Sigmoid colon (tissue), 7 donors: ENCODE measurements at places on chromosomes 3 and 15. TPM values are rescaled to one million over a fixed set of nuclear protein-coding genes. Genes with fewer than 3 reads are reported as not detected.

Gene OIP5
- 1.8 TPM for polyA plus RNA-seq

Gene SLC38A3
- 0.07 TPM for polyA plus RNA-seq

Gene NISCH
- polyA plus RNA-seq: 14.3 TPM

Gene PODXL2
- polyA plus RNA-seq: 2.5 TPM

Gene GALNT15
- 36.6 TPM for polyA plus RNA-seq

Gene THOC7
- 59.7 TPM for polyA plus RNA-seq

Gene CPNE4
- polyA plus RNA-seq: 1.1 TPM

Gene CHRFAM7A
- 0.76 TPM for polyA plus RNA-seq

Gene TEX55
- not detected for polyA plus RNA-seq

Gene TRAIP
- 1.4 TPM for polyA plus RNA-seq

Gene IMPG2
- 0.07 TPM for polyA plus RNA-seq

Gene SLC7A14
- not detected for polyA plus RNA-seq

Gene LMAN1L
- polyA plus RNA-seq: 0.64 TPM

Gene PDIA3
- polyA plus RNA-seq: 82.5 TPM

Gene SMCO1
- not detected for polyA plus RNA-seq

Gene CCRL2
- polyA plus RNA-seq: 11.2 TPM

Gene CYP1A1
- 0.09 TPM for polyA plus RNA-seq

Gene SLC28A1
- not detected for polyA plus RNA-seq

Gene IL16
- 3.0 TPM for polyA plus RNA-seq

Gene CPLX3
- polyA plus RNA-seq: 0.28 TPM

Gene ITIH3
- not detected for polyA plus RNA-seq

Gene GNAT1
- polyA plus RNA-seq: not detected
